ENCODE measurements at places on chromosomes 1 and 21.

DNA sequence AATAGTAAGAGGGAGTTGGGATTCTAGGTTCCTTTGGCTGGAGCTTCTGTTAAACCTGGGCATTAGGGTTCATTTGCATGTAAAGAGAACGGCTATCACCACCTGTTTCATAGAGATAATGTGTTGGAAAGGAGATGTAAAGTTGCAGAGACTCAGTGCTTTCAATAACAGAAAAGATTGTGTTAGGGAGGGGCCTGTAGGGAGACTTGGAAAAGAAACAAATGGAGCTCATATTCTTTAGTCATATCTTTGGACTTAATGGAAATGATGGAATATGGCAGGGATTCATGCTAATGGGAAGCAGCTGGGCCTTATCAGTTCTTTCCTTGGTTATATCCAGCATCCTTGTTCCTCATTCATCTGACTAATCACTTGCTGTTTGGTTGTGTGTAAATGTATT lies 144.9 kb downstream of the CD247 start:
- no peak for DNase-seq

- DNase-seq, result no peak
These were observed 18.8 kb upstream of the GPR137B start for GRCh38 chr1:236123563-236123962.

DNA sequence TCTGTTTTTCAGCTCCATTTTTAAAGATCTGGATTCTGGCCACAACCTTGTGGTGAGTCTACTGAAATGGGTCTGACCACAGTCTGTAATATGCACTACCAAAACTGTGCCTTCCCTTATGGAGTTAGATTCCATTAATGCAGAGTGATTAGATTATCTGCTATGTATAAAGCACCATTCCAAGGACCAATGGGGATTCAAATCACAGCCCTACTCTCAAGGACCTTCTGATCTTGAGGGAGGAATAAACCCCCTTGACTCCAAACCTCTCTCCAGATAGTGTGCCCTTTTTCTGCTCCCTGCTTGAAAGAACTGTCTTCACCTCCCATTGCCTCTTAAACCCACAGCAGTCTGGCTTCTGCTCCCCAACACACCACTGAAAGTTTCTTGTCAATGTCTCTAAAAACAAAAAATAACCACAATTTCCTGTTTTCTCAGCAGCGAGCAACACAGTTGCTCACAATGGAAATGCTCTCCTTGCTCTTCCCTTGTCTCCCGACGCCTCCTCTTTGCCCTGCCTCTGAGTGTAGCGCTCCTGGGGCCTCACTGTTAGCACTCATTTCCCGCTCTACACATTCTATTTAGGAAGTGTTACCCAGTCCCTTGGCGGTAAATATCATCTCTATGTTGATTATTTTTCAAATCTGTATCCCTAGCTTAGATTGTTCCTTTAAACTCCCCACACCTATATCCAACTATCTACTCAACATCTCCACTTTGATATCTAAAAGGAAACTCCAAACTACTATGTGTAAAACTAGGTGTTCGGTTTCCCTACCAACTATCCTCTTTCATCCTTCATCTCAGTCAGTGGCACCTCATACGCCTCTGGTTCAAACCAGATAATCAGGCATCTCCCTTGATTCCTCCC lies 13.6 kb downstream of the PCNX2 start:
- DNase-seq, result no peak

- no peak for DNase-seq
These were observed 23.5 kb upstream of the CR2 start for GRCh38 chr1:207430602-207431001.

GRCh38 chr1:186985889-186986491 lies 157.2 kb downstream of the PLA2G4A start:
- peak; percentile 68 for DNase-seq

DNA sequence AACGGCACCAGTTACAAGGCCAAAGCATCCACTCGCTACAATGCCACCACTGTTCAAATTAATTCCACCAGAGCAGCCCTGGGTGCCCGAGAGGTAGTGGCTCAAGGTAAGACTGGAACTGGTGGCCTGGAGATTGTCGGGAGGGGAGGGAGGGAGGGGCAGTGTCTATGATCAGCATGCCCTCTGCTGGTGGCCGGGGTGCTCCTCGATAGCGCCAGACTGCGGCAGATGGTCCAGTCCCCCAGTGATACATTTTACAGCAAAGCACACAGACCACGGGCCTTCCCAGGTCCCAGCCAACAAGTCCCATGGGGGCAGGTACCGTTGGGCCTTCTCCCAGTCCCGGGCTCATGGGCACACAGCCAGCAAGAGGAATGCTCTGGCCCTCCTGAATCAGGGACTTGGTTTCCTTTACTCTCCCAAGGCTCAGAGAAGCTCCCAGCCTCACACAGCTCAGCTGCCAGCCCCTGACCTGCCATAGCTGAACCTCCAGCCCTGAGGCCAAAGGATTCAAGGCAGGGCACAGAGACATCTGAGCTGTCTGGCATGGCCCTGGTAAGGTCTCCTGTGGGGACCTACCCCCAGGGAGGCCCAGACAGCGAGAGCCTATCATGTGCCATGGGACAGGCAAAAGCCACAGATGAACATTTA lies 15.3 kb downstream of the ACOT7 start:
- DNase-seq, result peak; percentile 38

GRCh38 chr1:236471096-236471495 lies 52.7 kb upstream of the LGALS8 start:
- no peak for DNase-seq

DNA sequence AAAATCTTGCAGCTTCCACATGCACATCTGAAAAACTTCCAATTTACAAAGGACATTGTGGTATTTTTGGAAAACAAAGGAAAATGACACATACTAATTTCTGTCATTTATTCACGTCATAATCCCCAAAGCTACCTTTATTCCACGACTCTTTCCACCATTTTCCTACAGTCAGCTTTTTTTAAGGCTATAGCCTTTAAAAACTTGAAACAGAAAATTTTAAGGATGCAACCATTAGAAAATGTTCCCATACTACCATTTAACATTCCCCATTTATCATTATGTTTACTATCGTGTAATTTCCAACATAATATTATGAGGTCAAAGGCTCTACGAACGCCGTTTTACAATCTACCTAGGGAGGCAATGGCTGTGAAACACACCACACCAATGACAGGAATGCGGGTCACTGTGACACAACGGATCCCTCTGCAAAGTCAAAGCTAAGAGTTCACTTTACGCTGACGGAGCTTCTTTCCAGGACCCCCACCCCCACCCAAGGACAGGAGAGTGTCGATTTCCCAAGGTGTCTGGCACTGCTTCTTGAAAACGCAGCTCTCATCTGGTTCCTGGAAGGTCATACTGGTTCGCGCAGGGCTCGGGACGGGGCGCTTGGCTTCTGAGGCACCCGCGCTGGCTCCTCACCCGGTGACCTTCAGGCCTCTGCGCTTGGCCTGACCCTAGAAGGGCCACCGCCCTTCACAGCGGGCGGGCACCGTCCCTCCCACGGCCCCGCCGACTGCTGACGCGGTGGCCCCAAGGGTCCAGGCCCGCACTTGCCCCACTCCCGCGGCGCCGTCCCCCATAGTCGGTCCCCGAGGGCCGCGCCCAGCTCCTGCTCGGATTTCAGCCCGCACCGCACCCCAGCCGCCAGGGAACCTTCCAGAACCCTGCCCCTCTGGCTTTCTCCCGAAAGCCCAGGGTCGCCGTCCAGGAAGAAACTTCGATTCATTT lies 50.5 kb upstream of the ATF3 start:
- DNase-seq, result no peak

- no peak for DNase-seq
These were observed 1613.6 kb upstream of the PRMT6 start for GRCh38 chr1:105442901-105443300.

DNA sequence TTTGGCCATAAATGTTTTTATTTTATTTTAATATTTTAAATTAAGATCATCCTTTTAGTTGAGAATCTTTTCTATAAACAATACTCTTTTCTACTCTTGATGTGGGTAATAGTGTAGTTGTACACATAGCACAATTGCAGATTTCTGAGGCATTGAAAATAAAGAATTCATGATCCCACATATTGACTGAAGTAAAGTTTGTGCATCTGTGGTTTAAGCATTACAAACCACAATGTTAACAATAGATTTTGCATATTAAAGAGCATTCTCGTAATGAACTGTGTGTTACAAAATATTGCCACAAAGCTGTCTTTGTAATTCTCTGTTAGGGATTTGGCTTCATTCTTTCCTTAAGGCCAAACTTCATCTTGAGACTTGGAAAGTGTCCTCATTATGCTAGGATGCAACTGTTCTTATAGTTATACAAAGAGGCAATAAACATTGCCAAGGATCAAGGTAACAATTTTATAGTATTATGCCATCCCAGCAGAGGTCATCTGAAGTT lies 256.8 kb downstream of the OLFM3 start:
- no peak for DNase-seq

DNA sequence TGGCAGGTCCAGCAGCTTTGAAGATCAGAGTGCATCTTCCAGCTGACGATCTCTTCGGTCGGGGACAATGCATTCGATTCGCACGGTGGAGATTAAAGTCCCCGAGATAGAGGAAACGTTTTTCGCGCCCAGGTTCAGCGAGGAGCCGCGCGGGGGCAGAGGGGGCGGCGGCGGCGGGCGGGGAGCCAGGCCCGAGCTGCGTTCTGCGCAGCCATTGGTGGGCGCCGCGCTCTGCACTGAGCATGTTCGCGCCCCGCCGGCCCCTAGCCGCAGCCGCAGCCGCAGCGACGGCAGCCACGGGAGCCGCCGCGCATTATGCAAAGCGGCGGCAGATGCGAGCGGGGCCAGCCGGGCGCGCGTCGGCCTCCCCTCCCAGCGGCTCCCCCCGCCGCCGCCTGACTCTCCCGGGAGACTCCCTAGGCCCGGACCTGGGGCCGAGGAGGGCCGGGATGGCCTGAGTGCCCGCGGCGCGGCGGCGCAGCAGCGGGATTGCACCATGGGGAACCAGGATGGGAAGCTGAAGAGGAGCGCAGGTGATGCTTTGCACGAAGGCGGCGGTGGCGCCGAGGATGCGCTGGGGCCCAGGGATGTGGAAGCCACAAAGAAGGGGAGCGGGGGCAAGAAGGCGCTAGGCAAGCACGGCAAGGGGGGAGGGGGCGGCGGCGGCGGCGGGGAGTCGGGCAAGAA lies at the start of gene FMN2:
TSS of gene FMN2 (plus strand) at position 270 of the 687 bp plus-strand sequence. CDS start at position 497, 227 bp downstream.
- no peak for DNase-seq

GRCh38 chr1:171743081-171743870 lies 1.4 kb upstream of the VAMP4 start:
- peak; percentile 34 for DNase-seq

DNA sequence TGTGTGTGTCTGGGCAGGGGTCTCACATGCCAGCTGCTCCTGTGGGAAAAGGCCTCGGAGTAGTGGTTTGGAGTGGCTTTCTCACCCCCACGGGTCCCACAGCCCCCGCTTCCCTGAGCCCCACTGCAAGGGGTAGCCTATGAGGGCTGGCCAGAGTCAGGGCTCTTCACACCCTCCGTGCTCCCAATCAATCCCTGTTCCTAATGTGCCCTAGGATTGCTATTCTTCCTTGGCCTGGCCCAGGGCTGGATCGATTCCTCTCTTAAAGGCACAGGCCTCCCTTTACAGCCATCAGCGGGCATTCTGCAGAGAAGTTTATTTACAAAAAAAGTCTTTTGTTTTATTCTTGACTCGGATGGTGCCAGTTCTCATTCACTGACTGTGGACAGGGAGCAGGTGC lies 19.3 kb upstream of the ACTL8 start:
- DNase-seq, result no peak

- DNase-seq, result no peak
These were observed 24.1 kb downstream of the METTL13 start for GRCh38 chr1:171805395-171806115.

GRCh38 chr1:90993245-90993644 lies 28.6 kb downstream of the ZNF644 start:
- no peak for DNase-seq

- DNase-seq, result no peak
These were observed 16.1 kb upstream of the CLDN8 start for GRCh38 chr21:30232011-30232410.

DNA sequence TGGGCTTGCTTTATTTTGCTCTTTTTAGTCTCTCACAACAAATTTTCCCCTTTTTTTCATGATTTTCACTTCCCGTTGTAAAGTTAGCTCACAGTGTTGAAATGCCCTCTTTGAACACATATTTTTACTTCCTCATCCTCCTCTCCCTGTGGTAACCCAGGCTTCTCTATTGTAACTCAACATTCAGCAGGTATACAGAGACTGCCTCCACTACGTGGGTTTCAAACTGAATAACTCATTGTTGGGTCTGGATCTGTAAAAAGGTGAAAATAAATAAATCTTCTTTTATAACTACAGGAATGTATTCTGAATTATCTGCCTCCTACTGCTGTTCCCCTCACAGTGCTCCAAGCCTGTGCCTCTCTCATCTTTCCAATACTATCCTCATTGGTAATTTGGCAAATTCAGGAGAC lies 166.4 kb downstream of the RUNX1 start:
- DNase-seq, result peak; percentile 40

DNA sequence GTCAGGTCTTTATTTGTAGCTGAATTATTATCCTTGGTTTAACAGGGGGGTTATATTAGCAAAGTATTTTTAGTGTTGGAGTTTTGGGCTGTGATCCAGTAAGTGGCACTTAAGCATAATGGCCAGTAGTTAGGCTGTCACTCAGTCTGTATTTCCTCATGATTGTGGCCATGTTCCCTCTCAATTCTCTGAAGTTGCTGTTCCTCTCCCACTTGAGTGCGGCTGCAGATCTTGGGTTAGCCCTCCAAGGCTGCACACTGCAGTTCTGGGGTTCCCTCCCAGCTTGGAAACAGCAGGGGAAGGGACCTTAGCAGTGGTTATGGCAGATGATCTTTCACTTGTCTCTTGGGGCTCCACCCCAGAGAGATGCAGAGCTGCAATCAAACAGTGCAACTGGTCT lies 23.2 kb upstream of the DENND1B start:
- DNase-seq, result no peak

- peak; percentile 22 for DNase-seq
These were observed 168.5 kb upstream of the IRF2BP2 start for GRCh38 chr1:234778221-234779159.

DNA sequence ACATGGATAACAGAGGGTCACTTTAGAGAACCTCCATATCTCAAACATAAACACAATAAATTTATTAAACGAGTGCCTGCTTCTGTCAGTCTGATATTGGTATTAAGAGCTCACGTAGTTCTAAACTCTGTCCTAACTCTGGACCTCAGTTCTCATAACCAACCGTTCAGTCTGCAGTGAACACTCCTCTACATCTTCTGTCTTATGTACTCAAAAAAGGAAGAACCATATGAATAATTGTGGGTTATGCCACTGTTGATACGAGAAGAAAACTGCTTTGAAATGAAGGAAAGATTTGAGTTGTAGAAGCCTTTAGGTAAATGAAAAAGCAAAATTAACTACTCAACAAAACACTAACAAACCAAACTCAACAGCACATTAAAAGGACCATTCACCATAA lies 53.7 kb downstream of the DPYD start:
- no peak for DNase-seq

- DNase-seq, result no peak
These were observed 68.5 kb downstream of the TPR start for GRCh38 chr1:186306533-186306932.

GRCh38 chr1:36783475-36783874 lies 250.8 kb downstream of the GRIK3 start:
- DNase-seq, result no peak

All from NAMALWA (cell line).